SK-MEL-5 (cell line): ENCODE measurements at places on chromosomes 13 and 19.

GRCh38 chr19:50728084-50728737, 5.0 kb downstream of the CLEC11A start:
- DNase-seq: no peak

GRCh38 chr19:29666578-29667386, 1.5 kb downstream of the PLEKHF1 start:
- peak; percentile 40 for DNase-seq

DNA sequence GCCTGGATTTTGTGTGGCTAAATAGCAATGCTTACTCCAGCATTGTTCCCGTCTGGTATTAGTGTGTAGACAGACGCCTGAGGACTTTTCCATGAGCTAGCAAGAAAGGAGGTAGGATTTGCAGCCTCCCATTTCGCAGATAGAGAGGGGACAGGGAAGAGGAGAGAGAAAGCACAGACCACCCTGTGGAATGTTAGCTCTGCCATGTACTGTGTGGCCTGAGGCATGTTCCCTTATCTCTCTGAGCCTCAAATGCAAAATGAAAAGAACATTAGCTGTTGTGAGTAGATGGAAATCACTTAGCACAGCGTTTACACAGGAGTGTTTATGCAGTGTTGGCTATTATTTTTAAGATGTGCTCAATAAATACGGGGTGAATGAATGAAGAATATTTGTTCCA, 45.5 kb downstream of the OLFM4 start:
- DNase-seq: no peak

- DNase-seq: no peak
These were observed 2.2 kb downstream of the BST2 start for GRCh38 chr19:17402982-17403855.

DNA sequence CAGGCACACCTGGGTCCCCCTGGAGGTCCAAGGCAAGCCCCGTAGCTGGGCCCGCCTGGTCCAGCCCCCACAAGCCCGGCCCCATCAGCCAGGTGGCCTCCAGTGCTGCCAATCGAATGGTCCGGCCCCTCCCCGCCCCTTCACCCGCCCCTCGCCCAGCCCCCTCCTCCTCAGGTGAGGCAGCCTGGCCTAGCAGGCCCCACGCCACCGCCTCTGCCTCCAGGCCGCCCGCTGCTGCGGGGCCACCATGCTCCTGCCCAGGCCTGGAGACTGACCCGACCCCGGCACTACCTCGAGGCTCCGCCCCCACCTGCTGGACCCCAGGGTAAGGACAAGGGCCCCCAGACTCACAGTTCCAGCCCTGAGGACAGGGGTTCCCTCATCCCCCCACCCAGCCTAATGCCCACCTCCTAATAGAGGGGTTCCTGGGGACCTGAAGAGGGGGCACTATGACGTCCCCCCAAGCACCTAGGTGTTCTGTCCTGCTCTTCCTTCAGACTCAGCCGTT, at the start of gene HPN:
HPN (plus strand) TSS at position 174 of the 508 bp plus-strand sequence. CDS start 786 bp downstream, outside the sequence.
- DNase-seq: no peak

GRCh38 chr13:114072421-114072820, 60.0 kb downstream of the RASA3 start:
- no peak for DNase-seq

DNA sequence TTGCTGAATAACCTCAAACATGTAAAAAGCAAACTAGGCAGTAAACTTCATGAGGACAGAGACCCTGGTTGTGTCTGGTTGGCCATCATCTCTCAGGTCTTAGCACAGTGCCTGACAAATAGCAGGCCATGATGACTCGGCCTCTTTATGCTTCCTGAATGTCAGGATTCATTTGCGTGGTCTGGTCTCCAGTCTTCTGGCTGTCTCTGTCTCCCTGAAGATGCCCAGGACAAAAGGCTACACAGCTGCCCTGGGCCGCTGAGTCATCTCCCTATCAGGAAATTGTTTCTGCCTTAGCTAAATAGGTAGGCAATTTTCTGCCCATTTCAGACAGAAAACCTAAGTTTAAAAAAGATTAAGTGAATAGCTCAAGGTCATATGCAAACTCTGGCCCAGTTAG, 84.1 kb upstream of the FNDC3A start:
- DNase-seq: peak; percentile 75

DNA sequence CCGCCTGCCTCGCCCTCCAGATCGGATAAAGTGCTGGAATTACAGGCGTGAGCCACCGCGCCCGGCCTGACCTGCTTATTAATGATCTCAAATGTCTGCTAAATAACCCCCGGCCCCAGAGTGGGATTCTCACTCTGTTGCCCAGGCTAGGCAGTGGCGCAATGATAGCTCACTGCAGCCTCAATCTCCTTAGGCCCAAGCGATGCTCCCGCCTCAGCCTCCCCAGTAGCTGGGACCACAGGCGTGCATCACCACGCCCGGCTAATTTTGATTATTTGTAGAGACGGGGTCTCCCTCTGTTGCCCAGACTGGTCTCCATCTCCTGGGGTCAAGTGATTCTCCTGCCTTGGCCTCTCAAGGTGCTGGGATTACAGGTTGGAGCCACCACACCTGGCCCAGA, 626 bp upstream of the ATP5F1D start:
- no peak for DNase-seq

DNA sequence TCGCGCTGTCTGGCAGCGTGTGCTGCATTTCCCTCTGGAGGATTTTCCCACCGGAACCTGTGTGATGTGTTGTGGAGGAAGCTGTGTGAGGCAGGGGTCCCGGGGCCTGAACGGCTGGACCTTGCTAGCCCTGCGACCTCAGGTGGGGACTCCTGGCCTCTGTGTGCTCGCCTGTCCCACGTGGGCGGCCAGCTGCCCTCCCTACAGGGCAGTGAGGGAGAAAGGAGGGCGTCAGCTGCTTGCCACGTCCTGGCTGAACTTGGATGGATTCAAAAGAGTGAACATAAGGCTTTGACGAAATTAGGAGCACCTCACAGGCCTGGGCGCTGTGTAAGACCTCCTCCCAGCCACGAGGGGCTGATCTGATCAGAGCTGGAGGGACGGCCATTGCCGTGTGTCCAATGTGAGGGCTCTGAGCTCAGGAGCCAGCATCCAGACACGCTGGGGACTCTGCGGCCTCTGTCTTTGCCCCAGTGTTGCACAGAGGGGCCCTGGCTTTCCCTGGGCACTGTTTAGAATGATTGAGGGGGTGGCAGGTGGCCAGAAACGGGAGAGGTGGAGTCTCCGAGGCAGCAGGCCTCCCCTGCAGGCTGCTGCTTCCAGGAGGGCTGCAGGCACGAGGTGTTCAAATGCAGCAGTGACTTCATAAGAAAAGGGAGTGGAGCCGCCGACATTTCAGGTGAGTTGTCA, 13.0 kb downstream of the TFDP1 start:
- DNase-seq: no peak

DNA sequence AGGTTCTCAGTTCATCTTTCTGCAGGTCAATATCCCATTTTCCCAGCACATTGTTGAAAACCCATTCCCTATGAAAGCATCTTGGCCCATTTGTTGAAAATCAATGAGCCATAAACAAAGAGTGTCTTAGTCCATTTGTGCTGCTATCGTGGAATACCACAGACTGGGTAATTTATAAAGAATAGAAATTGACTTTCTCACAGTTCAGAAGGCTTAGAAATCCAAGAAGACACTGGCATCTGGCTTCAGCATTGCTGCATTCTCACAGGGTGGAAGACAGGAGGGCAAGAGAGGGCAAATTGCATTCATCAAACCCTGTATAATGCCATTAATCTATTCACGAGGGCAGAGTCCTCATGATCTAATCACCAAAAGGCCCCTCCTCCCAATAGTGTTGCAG, 34.1 kb downstream of the ZNF823 start:
- DNase-seq: no peak

DNA sequence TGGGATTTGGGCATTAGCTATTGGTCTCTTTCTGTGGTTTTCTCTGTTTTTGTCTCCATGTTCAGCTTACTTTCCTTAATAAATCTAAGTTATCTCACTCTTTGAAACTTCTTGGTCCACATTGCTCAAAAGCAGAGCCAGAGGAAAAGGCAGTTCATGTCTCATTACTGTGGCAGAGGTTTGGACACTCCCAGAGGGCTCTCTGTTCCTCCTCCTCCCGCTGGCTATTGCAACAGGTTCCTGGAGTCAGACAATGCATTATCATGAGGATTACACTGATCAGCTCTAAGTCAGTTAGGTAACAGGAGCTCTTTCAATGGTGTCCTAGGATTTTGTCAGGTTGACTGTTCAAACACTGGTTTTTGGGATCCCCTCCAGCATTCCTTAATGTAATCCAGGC, 298.8 kb downstream of the NDFIP2 start:
- peak; percentile 40 for DNase-seq

GRCh38 chr13:20711301-20712044, 8.0 kb downstream of the IL17D start:
- DNase-seq: peak; percentile 41

- no peak for DNase-seq
These were observed 35.7 kb upstream of the FAM216B start for GRCh38 chr13:42745655-42746054.

DNA sequence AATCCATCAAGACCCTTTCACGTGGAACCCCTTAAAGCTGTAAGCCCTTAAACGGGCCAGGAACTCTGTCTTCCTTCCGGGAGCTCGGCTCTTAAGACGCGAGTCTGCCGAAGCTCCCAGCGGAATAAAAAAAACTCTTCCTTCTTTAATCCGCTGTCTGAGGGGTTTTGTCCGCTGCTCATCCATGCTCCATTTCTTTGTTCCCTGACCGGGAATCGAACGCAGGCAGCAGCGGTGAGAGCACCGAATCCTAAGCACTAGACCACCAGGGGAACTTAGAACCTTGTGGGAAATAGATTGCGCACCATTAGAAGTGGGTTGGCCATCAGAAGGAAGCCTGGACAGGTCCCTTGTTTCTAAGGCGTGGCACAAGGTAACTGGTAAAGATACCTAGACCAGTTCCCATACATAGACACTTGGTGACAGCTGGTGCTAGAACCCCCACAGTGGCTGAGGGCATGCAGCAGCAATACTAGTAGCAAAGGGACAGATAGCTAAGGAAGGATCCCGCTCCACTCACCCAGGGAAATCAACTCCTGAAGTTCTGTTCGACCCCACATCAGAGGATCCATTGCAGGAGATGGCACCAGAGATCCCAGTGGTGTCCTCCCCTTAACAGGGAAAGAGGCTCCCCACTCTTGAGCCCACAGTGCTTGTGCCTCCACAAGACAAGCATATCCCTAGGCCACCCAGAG, 1.5 kb upstream of the RGCC start:
- DNase-seq: no peak

GRCh38 chr19:44800461-44800860, 8.4 kb upstream of the BCAM start:
- peak; percentile 74 for DNase-seq

- DNase-seq: peak; percentile 71
These were observed 811 bp downstream of the ARMC6 start for GRCh38 chr19:19034204-19034624.

DNA sequence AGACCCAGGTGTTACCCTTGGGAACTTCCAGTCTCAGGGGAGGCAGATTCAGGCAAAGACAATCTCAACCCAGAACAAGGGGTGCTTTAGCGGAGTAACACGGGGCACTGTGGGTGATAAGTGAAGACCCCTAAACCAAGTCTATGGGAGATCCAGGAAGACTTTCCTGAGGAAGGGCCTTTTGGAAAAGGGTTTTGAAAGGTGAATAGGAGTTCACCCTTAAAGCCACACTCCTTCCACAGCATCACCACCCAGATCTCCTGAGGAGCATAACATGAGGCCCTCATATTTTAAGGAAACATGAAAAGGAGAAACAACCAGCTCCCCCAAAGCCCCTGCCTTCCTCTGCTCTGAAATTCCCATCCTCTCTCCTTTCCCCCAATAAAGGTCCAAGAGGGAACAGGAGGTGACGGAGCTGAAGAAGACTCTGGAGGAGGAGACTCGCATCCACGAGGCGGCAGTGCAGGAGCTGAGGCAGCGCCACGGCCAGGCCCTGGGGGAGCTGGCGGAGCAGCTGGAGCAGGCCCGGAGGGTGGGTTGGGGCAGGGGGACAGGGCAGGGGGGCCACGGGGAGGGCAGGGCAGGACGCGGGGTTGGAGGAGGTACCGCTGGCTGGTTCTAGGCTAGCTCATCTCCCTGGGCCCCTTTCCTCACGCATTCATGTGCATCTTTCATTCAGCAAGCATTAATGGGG, 52.7 kb downstream of the KCNC3 start:
- DNase-seq: no peak

DNA sequence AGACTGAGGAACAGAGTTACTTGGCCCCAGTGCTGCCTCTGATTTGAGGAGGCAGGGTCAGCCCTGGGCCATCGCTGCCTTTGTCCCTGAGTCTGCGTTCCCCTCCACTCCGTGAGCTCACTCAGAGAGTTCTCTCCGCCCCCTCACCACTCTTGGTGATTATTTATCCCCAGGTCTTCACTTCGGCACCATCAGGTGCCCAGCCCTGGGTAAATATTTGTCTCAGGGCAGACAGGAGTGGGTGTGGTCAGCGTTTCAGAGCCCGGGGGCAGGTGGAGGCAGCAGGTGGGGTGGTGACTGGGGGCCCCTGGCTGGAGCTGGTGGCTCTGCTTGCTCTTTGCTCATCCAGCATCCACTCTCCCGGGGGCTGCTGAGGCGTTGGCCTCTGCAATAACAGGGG, 20.6 kb downstream of the PPP1R37 start:
- no peak for DNase-seq

DNA sequence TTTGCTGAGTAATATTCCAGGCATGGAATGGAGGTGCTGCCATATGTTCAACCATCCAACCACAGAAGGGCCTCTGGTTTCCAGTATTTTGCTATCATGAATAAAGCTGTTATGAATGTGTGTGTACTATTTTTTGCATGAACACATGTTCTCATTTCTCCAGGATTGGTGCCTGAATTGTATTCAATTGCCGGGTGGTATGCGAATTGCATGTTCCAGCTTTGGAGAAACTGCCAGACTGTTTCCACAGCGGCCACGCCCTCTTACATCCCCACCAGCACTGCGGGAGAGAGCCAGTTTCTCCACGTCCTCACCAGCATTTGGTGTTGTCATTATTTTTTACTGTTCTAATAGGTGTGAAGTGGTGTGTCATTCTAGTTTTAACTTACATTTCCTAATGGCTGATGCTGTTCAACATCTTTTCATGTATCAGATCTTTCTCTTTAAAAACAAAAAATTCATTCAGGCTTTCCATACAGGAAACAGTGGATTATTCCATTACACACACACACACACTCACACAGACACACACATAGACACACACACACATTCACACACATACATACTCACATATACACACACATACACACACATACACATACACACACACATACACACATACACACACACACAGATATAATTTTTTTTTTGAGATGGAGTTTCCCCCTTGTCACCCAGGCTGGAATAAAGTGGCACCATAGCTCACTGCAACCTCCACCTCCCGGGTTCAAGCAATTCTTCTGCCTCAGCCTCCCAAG, 154.1 kb downstream of the PTPRS start:
- DNase-seq: no peak
